CD4-positive, alpha-beta T cell treated with Interleukin-10 for 1 hour (primary cell): ENCODE measurements at places on chromosomes 6 and 20.

DNA sequence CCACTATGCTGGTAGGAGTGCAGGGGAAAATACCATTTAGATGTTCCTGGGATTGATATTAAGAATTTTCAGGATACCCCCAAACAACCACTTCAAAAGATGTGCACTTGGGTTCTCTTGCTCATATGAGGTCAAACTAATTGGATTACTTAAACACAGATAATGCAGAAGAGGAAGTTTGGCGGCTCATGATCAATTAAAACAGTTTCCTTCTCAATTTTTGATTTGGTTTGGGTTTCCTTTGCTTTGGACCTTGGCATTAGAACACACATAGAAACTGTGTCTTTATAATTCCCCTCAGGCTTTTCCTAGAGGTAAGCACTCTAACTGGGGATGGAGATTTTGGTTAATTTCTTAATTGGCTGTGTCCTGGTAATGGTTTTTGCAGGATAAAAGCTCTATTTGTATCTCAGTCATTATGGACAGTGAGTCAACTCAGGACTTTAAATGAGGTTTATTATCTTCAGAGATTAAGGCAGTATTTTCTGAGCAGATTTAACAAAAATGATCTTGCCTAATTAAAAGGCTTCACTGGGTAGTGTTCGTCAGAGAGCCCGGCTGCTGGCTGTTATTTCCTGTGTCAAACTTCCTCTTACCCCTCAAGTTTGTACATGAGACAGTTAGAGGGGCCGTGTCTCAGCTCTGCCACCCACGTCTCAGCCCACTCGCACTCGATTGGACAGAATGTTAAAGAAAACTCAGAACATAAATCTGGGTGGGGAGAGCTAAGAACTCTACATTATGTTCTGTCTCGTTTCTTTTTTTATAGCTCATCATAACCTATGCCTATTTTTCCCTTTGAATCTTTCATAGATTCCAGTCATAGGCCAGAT lies 50.3 kb upstream of the PREP start:
- peak; percentile 73 for DNase-seq

DNA sequence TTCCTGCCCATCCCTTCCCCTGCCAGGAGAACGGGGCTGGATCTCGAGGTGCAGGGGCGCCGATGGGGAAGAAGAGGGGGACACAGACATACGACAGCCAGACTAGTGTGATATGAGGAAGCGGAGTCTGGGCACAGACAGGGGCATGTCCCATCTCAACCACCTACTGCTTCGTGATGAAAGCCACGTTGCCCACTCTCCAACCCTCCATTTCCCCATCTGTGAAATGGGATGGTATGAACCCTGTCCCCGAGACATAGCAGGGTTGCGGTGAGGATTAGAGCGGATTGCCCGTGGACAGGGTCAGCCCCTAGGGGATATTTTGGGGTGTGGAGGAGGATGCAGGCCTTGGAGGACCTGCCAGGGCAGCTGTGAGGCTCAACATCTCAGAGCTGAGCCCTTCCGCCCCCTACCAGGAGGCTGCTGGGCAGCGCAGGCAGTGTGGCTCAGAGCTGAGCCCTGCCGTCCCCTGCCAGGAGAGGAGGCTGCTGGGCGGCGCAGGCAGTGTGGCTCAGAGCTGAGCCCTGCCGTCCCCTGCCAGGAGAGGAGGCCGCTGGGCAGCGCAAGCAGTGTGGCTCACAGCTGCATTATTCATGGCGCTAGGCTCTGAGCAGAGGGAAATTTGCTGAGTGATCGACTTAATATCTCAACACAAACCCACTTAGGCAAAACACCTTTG lies 71.7 kb downstream of the GRM4 start:
- no peak for DNase-seq

DNA sequence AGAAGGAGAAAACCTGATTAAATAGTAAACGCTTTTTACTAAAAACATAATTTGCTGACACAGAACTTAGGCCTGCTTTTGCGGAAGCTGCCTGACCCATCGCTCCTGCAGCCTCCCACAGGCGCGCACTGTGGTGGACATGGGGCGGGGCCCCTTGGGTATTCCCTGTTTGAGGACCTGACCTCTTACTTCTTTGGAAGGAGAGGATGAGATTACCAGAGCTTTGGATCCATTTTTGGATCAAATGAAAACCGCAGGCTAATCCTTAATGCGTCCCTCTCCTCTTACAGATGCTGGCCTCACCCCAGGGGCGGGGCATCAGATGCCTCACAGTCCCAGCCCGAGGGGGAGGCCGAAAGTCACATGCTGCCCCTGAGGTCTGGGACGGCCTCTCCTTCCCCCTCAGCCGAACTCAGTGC lies 151.0 kb downstream of the SCML4 start:
- no peak for DNase-seq

GRCh38 chr20:44448753-44449546 lies 26.7 kb upstream of the TTPAL start:
- no peak for DNase-seq

GRCh38 chr6:105370351-105370750 lies 32.5 kb downstream of the PREP start:
- no peak for DNase-seq

- DNase-seq: peak; percentile 7
Measured at GRCh38 chr20:59455402-59456341, 148.7 kb upstream of the PHACTR3 start.

DNA sequence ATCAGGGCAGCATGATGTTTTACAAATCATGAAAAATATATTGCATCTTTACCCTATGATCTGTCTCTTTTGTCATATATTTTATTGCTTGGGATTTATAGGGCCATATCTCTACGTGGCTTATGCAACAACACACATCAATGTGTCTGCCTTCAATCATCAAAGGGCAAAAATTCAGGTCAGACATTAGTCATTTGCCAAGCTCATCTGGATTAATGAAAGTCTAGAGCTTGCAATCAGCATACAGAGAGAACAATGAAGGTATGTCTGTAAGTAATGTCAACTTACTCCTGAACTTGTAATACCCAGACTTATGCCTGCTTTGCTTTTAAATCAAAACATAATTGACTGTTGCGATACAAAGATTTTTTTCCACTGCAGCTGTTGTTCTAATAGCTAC lies 282.7 kb downstream of the HAO1 start:
- DNase-seq: no peak

DNA sequence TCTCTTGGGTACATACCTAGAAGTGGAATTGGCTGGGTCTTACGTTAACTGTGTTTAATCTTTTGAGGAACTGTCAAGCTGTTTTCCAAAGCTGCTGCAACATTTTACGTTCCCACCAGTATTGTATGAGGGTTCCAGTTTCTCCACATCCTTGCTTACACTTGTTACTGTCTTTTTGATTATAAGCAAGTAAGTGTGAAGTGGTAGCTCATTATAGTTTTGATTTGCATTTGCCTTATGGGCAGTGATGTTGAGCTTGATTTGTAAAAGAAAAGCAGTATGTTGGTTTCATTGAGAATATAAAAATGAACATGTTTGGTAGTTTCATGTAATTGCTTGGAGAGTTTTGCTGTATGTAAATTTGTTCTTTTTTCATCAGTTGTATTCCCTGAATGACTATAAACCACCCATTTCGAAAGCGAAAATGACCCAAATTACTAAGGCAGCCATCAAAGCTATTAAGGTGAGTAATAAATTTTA lies 40.4 kb downstream of the SCAF8 start:
- DNase-seq: peak; percentile 23

DNA sequence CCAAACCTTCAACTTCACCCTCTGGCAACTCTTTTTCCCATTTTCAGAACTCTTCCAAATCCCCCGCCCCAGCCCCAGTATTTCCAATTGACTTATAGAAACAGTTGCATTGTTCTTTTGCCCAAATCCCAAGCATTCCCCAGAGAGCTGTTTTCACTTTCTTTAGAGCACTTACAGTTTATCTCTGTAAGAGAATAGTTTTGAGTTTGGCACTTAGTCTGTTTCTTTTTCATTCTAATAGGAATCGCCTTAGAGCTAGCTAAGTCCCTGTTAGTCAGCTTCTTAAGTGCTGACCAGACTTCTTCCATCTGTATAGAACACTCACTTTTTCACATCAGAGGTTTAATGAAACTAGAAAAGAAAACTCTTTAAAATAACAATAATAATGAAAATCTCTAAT lies 374.2 kb upstream of the FLRT3 start:
- DNase-seq: no peak

GRCh38 chr6:64732888-64733287 lies 974.1 kb downstream of the EYS start:
- DNase-seq: no peak

- no peak for DNase-seq
Measured at GRCh38 chr6:154511791-154512190, 1.3 kb upstream of the CNKSR3 start.

GRCh38 chr6:167282165-167282564 lies 8.9 kb upstream of the UNC93A start:
- DNase-seq: no peak

- no peak for DNase-seq
Measured at GRCh38 chr6:131368198-131368911, 204.7 kb upstream of the ARG1 start.

- no peak for DNase-seq
Measured at GRCh38 chr20:59576216-59576953, 28.0 kb upstream of the PHACTR3 start.

DNA sequence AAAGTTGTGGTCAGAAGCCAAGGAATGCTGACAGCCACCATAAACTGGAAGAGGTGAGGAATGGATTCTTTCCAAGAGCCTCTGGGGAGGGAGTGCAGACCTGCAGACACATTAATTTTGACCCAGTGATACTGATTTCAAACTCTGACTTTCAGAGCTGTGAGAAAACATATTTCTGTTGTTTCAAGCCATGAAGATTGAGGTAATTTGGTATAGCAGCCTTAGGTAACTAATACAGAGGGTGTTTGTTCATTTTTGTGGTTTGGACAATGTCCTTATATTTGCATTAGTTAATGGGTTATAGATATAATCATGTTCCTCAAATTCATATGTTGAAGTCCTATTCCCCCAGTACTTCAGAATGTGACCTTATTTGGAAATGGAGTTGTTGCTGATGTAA lies 85.4 kb upstream of the GTSF1L start:
- DNase-seq: no peak

- no peak for DNase-seq
Measured at GRCh38 chr20:57475388-57476083, 49.4 kb downstream of the CTCFL start.

DNA sequence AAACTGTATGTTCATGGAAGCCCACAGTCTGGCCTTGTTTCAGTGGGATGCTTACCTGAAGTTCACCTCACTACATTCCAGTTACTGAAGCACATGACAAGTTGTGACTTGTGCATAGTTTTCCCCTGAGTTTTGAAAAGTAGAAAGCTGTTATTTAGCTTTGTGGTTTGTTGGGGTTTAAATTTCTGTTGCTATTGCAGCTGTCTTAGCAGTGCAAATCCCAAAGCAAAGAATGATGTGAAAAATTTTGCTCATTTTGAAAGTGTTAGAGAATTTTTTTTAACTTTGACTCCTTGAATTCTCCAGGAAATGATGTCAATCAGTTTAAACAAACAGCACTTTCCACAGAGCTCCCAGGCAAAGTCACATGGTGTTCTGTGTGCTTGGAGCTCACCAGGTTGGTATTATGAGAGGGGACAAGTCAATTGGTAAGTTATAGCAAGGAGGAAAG lies 268.4 kb downstream of the ADGRG6 start:
- no peak for DNase-seq

GRCh38 chr6:167993169-167993568 lies 4.3 kb upstream of the KIF25 start:
- DNase-seq: no peak

- DNase-seq: no peak
Measured at GRCh38 chr6:17709476-17709875, 2.8 kb upstream of the NUP153 start.

DNA sequence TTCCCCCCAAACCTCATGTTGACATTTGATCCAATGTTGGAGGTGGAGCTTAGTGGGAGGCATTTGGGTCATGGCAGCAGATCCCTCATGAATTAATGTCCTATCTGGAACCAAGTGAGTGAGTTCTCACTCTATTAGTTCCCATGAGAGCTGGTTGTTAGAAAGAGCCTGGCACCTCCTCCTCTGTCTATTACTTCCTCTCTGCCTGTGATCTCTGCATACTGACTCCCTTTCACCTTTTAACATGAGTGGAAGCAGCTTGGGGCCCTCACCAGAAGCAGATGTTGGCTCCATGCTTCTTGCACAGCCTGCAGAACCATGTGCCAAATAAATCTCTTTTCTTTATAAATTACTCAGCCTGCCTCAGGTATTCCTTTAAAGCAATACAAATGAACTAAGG lies 127.3 kb upstream of the RALGAPA2 start:
- no peak for DNase-seq

DNA sequence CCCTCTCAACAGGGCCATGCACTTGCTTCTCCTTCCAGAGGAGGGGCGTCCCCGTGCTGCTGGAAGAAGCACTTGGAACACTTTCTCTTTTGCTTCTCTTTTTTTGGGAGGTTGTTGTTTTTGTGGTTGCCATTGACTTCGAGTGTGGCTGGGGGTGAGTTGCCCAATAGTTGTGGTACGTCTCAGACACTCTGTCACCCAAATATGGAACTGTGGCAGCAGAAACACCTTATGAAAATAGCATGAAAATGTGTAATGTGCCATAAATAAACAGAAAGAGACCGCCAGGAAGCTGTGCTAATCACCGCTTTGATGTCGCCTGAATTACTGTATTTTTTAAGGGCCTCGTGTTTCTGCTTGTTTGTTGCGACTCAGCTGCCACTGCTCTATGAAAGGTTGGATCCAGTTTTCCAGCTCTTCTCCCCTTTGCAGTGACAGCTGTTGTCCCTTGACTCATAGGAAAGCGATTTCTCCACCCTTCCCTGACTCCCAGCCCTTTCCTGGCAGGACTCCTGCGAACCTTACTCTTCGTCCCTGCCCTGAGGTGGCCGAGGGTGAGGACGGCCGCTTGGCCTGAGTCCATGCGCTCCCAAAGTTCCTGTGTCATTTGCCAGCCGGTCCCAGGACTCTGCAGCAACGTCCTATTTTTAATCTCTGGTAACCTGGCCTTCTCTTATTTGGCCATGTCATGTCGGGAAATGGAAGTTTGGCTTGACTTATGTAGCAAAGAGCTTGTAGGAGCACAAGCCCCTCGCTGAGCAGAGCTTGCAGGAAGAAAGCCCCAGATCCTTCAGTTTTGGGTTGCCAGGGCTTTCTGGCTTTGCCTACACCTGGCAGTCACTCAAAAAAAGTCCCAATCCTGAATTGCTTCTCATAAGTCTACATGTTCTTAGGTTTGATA lies 694.6 kb downstream of the QKI start:
- DNase-seq: peak; percentile 32

DNA sequence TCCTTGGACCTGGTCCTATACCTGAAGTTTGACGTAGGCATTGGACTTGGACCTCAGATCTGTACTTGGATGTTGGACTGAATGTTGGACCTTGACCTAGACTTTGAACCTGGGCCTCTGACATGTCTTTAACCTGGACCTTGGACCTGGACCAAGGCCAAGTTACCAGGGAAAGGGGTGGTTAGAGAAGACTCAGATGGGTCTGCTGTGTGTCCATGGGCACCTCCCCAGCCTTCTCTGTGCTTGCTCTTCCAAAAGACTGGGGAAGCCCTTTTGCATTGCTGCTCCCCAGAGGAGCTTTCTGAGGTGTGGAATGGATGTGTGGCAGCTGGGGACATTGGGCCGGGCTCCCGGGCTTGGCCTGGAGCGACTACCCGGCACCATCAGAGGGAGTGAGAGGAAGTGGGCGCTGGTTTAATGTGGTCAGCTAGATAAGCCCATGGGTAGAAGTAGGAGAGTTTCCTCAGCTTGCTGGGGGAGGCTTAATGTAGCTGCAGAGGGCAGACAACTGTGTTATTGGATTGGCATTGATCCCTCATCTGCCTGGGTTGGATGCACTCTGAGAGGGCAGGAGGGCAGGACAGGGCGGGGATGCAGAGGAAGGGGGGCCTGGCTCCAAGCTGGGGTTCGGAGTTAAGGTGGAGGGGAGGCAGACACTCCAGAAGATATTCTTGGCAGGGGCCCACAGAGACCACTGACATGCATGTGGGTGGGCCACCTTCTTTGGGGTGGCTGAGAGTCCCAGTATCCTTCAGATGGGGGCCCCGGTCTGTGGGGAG lies 4.2 kb downstream of the SCRT2 start:
- DNase-seq: no peak
